ENCODE measurements at places on chromosomes 1 and 21. TPM values are rescaled to one million over a fixed set of nuclear protein-coding genes. Genes with fewer than 3 reads are reported as not detected.

GRCh38 chr21:31387560-31388186 is 43.6 kb upstream of the TIAM1 start:
- no peaks in the 10 kb centered on the region for H3K36me3 ChIP-seq
- H3K4me3 ChIP-seq: no peak overlapping the region
- no peaks in the 10 kb centered on the region for H3K4me1 ChIP-seq
- DNase-seq: no peak

- H3K4me3 ChIP-seq: no peak overlapping the region
- no peaks in the 10 kb centered on the region for H3K27me3 ChIP-seq
- H3K4me1 ChIP-seq: no peaks in the 10 kb centered on the region
- no peak for DNase-seq
Observed at GRCh38 chr1:216330262-216330661, 93.0 kb downstream of the USH2A start.

DNA sequence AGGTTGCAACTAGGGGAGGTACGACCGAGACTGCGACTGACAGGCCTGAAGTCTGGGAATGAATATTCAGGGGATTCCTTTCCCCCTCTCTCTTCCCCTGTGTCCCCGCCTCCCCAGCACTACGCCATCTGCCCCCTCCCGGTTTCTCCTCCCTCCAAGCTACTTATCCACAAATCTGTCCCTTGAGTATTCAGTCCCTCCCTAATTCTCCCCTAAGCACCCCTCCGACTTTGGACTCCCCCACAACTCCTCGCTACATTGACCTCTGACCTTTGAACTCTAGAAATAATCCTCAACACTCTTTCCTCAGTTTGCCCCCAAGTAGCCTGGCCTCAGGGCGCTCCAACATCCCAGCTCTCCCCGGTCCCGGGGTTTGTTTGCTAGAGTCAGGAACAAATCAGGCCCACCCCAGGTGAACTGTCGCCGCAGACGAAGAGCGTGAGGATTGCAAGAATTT is 393 bp downstream of the LYSMD1 start:
- H3K4me1 ChIP-seq: peaks cover 62% of the 10 kb centered on the region
- no peak for DNase-seq
- peak overlapping the region; percentile 83 for H3K27ac ChIP-seq
- no peaks in the 10 kb centered on the region for H3K27me3 ChIP-seq
- H3K4me3 ChIP-seq: peak overlapping the region; percentile 85

DNA sequence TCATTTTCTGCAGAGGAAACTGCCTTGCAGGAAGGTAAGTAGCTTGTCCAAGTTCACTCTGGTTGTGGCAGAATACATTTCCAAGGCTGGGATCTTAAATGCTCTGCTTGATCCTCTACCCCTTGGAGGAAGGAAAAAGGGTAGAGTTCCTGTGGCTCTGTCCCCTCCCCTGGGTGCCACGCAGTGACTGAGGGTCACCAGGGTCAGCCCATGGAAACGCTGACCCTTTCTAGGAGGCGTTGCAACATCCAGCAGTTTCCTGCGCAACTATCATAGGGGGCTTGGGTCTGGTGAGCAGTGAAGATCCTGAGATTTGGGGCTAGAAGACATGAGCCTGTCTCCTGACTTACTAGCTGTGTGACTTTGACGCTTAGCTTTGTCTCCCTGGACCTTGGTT is 29.4 kb upstream of the EPS8L3 start:
- no peak for DNase-seq
- peaks cover 4% of the 10 kb centered on the region for H3K36me3 ChIP-seq

GRCh38 chr21:46008893-46009621 is 27.5 kb downstream of the COL6A1 start:
- H3K27me3 ChIP-seq: peaks cover 10% of the 10 kb centered on the region
- no peak overlapping the region for H3K4me3 ChIP-seq
- H3K4me1 ChIP-seq: no peaks in the 10 kb centered on the region
- DNase-seq: peak; percentile 10

GRCh38 chr1:200708769-200709168 is 29.9 kb upstream of the CAMSAP2 start:
- peaks cover 2% of the 10 kb centered on the region for H3K27me3 ChIP-seq
- H3K36me3 ChIP-seq: no peaks in the 10 kb centered on the region
- no peaks in the 10 kb centered on the region for H3K4me1 ChIP-seq
- no peak overlapping the region for H3K27ac ChIP-seq

DNA sequence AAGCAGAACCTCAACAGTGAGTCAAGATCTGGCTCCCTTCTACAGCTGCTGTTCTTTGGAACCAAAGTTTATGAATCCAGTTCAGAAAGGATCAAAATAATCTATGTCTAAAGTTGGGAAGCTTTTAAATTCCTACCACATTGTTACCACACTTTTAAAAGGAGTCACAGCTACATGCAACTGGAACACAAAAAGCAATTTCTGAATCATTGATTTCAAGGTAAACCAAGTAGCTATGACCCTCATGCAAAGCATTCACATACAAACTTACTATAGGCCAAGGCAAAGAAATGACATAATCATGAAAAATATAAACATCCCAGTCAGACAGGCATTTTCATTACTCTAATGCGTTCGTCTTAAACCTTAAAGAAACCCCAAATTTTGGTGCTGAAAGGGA is 3.5 kb downstream of the SIPA1L2 start:
- H3K4me1 ChIP-seq: peaks cover 19% of the 10 kb centered on the region
- no peak overlapping the region for H3K27ac ChIP-seq
- DNase-seq: no peak
- no peak overlapping the region for H3K4me3 ChIP-seq
- peaks cover 24% of the 10 kb centered on the region for H3K27me3 ChIP-seq

DNA sequence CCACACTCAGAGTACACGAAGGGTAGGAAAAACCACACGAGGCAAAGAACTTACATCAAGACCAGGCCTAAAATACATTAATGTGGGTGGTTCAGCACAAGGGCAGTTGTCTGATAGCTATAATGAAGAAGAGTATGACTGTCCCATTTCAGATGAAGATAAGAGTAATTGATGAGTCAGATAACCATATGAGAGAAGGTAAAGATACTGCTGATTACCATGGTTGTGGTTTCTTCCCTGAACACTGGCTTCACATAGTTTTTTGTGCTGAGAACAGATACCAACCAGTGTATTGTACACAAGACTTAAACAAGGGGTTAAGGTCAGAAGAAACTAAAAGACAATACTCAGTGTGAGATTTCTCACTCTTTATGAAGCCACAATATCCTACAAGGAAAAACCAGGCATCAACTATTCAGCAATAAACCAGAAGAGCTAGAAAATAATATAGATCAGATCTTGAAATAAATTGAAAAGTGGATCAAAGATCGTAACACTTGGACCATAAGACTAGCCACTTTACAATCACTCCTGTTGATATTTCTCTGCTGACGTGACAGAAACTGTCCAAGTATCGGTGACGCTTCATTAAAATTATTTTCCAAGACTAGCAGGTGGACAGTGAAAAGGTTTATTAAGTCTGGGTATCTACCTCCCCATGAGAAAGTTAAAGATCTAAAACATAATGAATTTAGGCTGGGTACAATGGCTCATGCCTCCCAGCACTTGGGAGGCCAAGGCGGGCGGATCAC is 28.6 kb downstream of the PUM1 start:
- H3K27me3 ChIP-seq: no peaks in the 10 kb centered on the region
- peak overlapping the region; percentile 38 for H3K27ac ChIP-seq
- no peak for DNase-seq
- H3K36me3 ChIP-seq: peaks cover 33% of the 10 kb centered on the region
- H3K4me1 ChIP-seq: peaks cover 37% of the 10 kb centered on the region

- H3K36me3 ChIP-seq: no peaks in the 10 kb centered on the region
- H3K4me1 ChIP-seq: no peaks in the 10 kb centered on the region
- DNase-seq: no peak
- H3K4me3 ChIP-seq: no peak overlapping the region
- peaks cover 6% of the 10 kb centered on the region for H3K27me3 ChIP-seq
- H3K27ac ChIP-seq: no peak overlapping the region
Observed at GRCh38 chr21:17524635-17525034, 11.8 kb downstream of the CXADR start.

DNA sequence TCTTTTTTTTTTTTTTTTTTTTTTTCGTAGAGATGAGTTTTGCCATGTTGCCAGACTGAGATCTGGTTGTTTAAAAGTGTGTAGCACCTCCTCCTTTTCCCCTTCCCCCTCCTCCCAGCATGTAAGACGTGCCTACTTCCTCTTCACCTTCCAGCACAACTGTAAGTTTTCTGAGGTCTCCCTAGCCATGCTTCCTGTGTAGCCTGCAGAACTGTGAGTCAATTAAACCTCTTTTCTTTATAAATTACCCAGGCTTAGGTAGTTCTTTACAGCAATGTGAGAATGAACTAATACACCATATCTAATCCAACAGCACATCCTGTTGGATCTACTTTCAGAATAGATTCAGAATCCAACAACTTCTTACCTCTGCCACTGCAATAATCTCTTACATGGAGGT is 111.1 kb downstream of the CLIC6 start:
- no peaks in the 10 kb centered on the region for H3K36me3 ChIP-seq
- H3K27me3 ChIP-seq: peaks cover 15% of the 10 kb centered on the region
- no peaks in the 10 kb centered on the region for H3K4me1 ChIP-seq
- H3K4me3 ChIP-seq: no peak overlapping the region

- no peaks in the 10 kb centered on the region for H3K36me3 ChIP-seq
- no peak overlapping the region for H3K27ac ChIP-seq
- H3K27me3 ChIP-seq: no peaks in the 10 kb centered on the region
- no peaks in the 10 kb centered on the region for H3K4me1 ChIP-seq
- H3K4me3 ChIP-seq: no peak overlapping the region
- no peak for DNase-seq
Observed at GRCh38 chr1:74481607-74482006, 30.8 kb downstream of the LRRC53 start.

GRCh38 chr1:241606544-241606943 is 33.6 kb downstream of the CHML start:
- H3K27ac ChIP-seq: no peak overlapping the region
- no peaks in the 10 kb centered on the region for H3K36me3 ChIP-seq
- no peaks in the 10 kb centered on the region for H3K4me1 ChIP-seq

DNA sequence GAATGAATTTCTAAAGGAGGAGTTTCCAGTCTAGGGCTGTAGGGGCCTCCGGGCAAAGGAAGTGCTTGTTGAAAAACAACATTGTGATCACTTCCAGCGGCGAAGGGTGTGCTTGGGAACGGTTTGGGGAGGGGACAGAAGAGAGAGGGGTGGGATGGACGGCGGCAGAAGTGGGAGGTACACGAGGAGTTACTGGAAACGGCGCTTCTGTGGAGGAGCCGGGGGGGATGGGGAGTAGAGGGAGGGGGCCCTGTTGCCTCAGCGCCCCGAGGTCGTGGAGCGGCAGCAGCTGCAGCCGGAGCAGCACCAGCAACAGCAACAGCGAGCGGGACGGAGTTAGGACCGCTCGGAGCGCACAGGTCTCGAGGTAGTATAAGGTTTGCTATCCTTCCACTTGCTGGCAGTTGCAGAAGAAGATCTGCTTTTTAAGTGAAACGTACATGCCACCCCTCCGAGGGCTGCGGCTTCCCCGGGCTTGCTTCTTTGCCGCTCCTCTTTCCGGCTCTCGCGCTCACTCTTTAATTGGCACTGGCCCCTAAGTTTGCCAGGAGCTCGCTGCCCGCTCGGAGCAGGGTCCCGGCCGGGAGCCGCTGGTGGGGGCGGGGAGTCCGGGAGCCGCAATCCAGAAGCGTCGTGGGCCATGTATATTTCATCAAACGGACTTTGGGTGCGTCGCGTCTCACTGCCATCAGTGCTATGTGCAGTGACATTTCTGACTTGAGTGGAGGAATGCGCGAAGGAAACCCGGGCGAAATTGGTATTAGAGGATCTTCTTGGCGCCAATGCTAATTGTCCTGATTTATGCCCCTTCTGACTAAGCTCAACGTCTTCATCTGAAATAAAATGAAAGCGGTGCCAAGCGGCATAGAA is 771 bp upstream of the NTNG1 start:
- H3K36me3 ChIP-seq: no peaks in the 10 kb centered on the region
- peak overlapping the region; percentile 55 for H3K4me3 ChIP-seq
- peak; percentile 16 for DNase-seq
- H3K27me3 ChIP-seq: peaks cover 46% of the 10 kb centered on the region
- H3K4me1 ChIP-seq: peaks cover 21% of the 10 kb centered on the region
- H3K27ac ChIP-seq: no peak overlapping the region

DNA sequence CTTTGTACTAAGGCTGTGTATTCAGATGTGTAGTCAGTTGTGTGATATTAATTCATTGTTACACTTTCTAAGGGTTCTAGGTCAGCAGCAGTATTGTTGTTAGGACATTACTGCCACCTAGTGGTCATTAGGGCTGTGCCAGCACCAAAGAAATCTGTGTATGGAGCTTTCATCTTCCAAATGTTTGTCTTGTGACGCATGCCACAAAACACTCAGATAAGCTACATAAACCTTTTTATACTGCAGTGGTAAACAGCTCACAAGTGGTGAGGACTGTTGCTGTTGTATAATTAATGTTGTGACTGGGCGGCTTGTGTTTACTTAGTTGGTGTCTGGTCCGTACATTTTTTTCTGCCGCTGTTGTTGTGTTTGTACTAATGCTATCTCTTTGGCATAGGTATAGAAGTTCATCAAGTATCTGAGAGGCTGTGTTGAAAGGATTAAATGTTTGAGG is 51.7 kb downstream of the S1PR1 start:
- peaks cover 85% of the 10 kb centered on the region for H3K4me1 ChIP-seq
- H3K4me3 ChIP-seq: no peak overlapping the region
- no peaks in the 10 kb centered on the region for H3K27me3 ChIP-seq
- no peak overlapping the region for H3K27ac ChIP-seq
- H3K36me3 ChIP-seq: peaks cover 3% of the 10 kb centered on the region

DNA sequence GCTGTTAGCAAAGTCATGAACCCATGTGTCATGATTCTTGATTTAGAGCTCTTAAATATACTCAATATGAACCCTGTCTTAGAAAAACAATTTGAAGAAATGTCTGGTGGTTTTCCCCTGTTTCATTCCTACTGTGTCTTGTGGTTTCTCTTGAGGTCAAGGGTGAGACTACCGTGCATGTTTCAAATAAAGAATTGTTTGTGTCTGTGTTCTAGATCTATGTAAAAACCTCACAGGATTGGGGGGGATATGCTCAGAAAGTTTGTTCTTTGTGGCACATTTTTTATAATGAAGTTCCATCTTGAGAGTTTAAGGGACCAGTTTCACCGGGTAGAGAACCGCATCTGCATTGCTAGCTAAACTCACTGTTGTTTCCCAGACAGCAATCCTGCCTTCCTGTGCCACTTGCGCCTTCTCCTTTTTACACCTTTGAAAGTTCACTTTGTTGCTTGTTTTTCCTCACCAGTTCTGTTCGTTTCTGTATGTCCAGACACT is 30.9 kb upstream of the CACYBP start:
- H3K4me1 ChIP-seq: peaks cover 77% of the 10 kb centered on the region
- DNase-seq: no peak
- H3K27me3 ChIP-seq: no peaks in the 10 kb centered on the region
- peak overlapping the region; percentile 93 for H3K27ac ChIP-seq
- H3K4me3 ChIP-seq: peak overlapping the region; percentile 62
- H3K36me3 ChIP-seq: peaks cover 39% of the 10 kb centered on the region

Gene LYPLA2
- total RNA-seq: 76.1 TPM

Gene TAF13
- 26.5 TPM for total RNA-seq

Gene PCAT6
- 1.9 TPM for total RNA-seq

Gene AMIGO1
- total RNA-seq: 1.3 TPM

Gene ARMH1
- total RNA-seq: 20.8 TPM

Gene UMODL1
- 0.10 TPM for total RNA-seq

Gene HYI
- total RNA-seq: 16.8 TPM

Gene IVL
- not detected for total RNA-seq

Gene FMN2
- total RNA-seq: not detected

Gene GSTM3
- 0.23 TPM for total RNA-seq
